Umbilical cord (tissue), 2 donors: ENCODE measurements at places on chromosomes 1 and 21.

DNA sequence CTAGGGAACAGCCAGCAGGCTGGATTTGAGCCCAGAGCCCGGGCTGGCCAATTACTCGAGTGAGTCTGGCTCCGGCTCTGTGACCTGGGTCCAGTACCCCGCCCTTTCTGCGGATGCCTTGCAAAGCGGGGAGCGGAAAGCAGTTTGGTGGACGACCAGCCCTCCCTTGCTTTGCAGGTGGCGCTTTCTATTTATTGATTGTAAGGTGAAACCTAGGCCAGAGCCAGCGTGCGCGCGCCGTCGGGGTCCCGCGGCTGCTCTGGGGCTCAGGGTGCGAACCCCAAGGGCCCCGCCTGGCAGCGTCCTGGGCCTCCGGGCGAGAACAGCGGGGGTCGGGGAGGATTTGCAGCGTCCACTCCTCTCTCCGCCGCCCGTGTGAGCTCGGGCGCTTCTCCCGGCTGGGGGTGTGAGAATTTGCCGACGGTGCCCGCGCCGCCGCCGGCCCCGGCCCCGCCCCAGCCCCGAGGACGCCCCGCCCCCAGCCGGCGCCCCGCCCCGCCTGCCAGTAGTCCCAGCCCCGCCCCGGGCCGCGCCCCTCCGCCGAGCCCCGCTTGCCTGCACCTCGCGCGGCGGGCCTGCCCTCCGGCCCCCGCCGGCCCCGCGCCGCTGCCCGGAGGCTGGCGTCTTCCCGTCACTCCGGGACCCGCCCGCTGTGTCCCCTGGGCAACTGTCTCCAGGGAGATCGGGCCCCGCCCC, 37.6 kb downstream of the PIK3CD start:
- DNase-seq = peak; percentile 37

GRCh38 chr1:9992910-9993309, 4.1 kb upstream of the RBP7 start:
- no peak for DNase-seq

- no peak for DNase-seq
These were observed 2.5 kb downstream of the ADCY10 start for GRCh38 chr1:167911413-167911812.

- DNase-seq = no peak
These were observed 60.8 kb downstream of the BEND5 start for GRCh38 chr1:48715921-48716320.

- DNase-seq = peak; percentile 59
These were observed 492 bp downstream of the HLX start for GRCh38 chr1:220879509-220880361.

- peak; percentile 57 for DNase-seq
These were observed 168.5 kb downstream of the PSMG1 start for GRCh38 chr21:39014747-39015146.

GRCh38 chr1:202588503-202589189, 121.6 kb downstream of the SYT2 start:
- DNase-seq = no peak

DNA sequence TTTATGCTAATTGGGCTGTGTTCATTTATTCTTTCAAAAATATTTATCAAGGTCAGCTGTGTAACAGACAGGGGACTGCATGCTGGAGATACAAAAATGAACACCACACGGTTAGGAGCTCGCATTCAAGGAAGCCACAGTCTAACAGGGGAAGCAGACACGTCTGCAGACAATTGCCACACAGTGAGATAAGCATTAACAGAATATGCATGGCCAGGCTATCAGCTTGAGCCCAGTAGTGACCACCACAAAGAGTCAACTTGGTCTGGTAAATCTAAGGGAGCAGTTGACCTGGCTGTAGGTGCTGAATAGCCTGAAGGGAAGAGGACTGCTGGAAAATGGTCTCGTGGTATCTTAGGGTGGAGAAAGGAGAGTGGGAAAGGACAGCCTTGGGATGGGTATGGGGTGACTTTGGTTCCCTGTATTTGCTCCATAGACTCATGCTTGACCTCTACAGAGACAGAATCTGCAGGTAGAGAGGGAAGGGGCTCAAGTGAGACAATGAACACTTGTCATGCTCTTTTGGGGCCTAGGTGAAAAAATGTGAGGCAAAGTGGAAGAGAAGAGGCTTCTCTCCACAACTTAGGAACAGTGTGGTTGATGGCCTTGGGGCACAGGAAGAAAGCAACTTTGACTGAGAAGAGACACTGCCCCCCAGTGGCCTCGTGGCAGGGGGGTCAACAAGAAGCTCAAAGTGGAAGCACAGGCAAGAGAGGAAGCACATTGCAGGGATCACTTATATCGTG, 7.6 kb upstream of the NPL start:
- DNase-seq = peak; percentile 58

- DNase-seq = peak; percentile 47
These were observed 592 bp downstream of the ZNF692 start for GRCh38 chr1:248858096-248858890.

DNA sequence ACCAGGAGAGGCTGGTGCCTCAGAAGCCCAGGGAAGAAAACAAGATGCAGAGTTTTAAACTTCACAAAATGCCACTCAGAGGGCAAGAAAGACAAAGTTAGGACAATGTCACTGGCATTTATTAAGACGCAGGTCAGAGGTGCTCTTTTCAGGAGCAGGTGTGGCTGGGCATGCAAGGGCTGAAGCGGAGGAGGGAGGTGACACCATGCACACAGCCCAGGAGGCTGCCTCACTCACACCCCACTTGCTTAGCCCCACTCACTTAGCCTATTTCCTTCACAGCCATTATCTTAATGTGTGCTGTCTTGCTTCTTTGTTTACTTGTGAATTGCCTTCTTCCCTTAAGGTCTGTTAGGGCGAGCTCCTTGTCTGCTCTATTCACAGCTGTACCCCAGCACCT, 17.2 kb downstream of the HIVEP3 start:
- DNase-seq = no peak

- no peak for DNase-seq
These were observed 26.6 kb downstream of the ZBTB8OS start for GRCh38 chr1:32623775-32624174.

- DNase-seq = no peak
These were observed 30.0 kb downstream of the TENT5C start for GRCh38 chr1:117635805-117636204.

DNA sequence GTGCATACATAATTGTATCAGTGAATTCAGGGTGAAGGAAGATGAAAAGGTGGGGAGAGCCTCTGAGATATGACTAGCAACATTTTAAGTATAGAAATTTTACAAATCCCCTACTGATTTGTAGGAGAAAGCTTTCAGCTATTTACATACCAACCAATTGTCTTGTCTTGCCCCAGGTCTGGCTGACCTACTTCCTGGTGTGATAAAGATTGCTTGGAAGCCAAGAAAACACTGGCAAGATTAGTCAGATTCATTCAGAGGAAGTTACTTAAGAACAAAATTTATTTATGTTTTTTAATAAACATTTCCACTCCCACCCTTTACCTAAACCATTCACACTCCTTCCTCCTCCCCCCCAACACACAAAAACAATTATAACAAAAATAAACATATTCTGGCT, 17.5 kb downstream of the PTGS2 start:
- DNase-seq = no peak

GRCh38 chr1:193539731-193540459, 353.5 kb upstream of the B3GALT2 start:
- no peak for DNase-seq

- DNase-seq = no peak
These were observed 11.8 kb upstream of the DENND1B start for GRCh38 chr1:197787056-197787455.

DNA sequence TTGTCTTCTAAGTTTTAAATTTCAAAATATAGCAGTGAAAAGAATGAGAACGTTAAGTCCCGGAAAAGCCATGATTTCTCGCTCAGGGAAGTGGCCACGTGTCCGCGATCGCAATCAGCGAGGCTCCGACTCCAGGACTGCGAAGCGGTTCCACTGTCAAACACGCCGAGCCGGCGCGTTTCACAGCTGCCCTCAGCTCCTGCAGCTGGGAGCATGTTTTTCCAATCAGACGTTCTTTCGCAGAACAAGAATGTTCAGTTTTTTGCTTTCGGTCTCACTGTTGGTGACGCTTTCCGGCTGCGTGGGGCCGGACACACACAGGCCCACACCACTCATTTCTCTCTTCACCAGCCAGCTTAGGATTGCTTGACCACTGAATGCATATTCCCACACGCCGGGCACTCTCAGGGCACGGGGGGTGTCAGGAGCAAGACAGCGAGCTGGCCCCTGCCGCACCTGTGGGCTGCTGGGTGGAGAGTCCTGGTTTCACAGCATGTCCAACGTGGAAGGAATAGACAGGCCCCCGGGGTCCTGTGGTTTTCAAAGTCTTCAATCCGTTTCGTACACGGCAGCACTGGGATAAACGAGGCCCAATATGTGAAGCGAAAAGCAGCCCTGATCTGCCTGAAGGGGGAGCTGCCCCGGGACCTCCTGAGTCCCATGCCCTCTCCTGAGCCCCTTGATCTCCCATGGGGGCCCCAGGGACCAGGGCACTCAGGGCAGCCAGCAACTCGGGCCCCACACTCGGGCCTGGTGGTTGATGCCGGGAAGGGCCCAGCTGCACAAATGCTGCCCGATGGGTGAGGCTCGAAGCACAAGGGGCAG, 47.3 kb upstream of the COL18A1 start:
- DNase-seq = peak; percentile 52

GRCh38 chr1:32404946-32405345, 10.7 kb upstream of the BSDC1 start:
- peak; percentile 83 for DNase-seq

DNA sequence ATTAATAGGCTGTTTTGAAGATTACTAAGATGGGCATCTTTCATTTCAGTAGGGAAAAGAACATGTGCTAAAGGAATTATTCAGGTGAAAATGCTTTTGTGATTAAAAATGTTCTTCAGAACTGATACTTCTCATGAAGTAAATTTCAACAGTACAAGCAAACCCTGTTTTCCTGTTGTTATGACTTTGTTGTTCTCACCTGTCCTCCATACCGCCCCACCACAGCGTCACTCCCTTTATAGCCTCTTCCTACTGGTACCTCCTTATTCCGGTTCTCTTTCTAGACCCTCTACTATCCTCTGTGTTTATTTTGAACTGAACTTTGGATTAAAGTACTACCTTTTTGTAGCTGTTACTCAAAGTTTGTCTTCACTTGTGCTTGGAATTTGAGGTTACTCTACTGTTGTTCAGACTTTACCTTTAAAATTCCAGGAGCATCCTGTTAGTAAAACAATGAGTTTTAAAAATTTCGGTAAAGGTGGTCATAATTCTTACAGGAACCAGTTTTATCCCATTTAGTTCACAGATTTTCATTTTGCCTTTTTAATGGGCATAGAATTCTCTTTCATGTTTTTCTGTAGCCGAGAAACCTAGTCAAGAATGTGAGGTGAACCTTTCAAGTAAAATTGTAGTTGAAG, 10.9 kb downstream of the CNST start:
- no peak for DNase-seq

- peak; percentile 7 for DNase-seq
These were observed 1447.8 kb upstream of the PRMT6 start for GRCh38 chr1:105608713-105609112.

DNA sequence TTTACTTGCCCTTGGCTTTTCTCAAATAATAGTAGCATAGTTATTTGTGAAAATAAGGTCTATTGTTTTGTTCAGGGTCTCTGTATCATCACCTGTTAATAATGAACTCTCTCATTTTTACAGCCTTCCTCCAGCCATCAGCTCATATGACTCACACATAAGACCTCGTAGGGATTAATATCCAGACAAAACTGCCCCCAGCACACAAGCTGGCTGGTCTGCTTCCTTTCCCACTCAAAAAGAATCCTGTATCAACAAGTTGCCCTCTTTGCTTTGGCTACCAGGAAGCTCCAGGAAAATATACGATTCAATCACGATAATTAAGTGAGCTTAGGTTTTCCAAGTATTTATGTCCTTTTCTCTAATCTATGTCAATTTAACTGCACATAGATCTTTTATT, 119.2 kb downstream of the DMRTB1 start:
- no peak for DNase-seq

DNA sequence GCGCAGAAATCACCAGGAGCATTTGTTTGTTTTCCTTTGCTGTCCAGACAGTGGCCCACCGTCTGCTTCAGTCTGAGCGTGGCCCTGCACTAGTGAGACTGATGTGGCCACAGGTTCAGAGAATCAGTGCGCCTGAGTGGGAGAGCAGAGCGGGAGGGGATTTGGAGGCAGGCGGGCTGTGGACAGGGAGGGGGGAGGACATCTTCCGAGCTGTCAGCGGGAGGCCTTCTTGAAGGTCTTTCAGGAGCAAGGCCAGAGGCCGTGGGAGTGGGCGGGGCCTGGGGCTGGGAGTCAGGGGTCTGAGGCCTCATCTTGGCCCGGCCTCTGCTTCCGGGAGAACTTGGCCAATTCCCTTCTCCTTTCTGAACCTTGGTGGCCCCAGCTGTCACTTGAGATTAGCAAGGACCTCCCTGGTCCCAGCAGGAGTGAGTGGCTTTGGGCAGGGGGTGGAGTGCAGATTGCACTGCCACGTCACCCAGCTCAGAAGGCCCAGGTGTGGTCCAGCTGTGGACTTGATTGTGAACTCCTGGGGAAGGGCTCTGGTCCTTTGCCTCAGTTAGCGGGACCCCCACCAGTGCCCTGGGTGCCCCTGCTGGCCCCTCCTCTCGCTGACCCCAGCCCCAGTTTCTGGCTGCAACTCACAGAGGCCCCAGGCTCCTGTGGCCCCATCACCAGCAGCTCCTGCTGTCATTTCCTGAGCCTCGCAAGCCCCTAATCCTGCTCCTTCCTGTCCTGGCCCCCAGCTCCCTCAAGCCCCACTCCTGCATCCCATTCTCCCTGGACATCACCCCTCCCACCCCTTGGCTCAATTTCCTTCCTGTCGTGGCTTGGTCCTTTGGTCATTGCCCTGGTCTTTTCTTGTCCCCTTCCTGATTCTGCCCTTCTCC, 8.4 kb downstream of the TNFRSF1B start:
- DNase-seq = no peak

DNA sequence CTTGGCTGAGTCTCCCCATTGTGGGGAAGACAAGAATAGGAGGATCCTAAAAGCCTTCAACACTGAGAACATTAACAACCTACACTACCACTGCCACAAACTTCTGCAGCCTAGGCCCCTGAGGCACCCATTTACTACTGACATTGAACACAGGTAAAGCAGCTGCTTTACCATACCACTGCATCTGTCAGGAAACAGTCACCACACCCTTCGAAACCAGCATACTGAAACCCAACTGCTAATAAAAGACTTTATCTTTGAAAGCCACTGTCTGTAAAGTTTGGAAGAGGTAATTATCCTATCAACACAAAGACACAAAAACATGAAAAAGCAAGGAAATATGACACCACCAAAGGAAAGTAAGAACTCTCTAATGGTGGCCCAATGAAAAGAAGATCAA, 7.4 kb downstream of the IFNAR1 start:
- no peak for DNase-seq

DNA sequence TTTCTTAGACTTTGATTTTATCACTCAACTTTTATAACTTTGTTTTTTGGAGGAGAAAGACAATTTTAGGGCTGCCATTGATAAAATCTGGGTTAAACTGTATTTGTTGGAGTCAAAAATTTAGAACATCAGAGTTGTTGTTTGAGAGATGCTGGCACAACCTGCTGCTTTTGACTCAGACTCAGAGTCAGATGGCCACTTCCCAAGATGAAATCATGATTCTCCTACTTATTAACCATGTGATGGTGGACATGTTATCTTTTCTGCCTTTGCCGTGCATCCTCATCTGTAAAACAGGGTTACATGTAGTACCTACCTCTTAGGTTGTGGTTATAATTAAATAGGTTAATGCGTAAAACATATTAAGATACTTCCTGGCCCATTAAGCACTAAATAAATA, 71.2 kb downstream of the PLA2G4A start:
- no peak for DNase-seq

- no peak for DNase-seq
These were observed 26.7 kb downstream of the STPG1 start for GRCh38 chr1:24386931-24387330.

- no peak for DNase-seq
These were observed 26.2 kb downstream of the ENAH start for GRCh38 chr1:225626698-225627097.
